Left ventricle myocardium superior (tissue), 1 donor: ENCODE measurements at places on chromosomes 7 and 10. TPM values are rescaled to one million over a fixed set of nuclear protein-coding genes. Genes with fewer than 3 reads are reported as not detected.
A peak's percentile ranks its signal among the peaks of the same experiment; 100 is the strongest.

ZNF467 gene
- 7.8 TPM for total RNA-seq

TMEM130 gene
- not detected for total RNA-seq

IDI2 gene
- not detected for total RNA-seq

RBP4 gene
- 4.2 TPM for total RNA-seq

NACAD gene
- 3.5 TPM for total RNA-seq

DNA sequence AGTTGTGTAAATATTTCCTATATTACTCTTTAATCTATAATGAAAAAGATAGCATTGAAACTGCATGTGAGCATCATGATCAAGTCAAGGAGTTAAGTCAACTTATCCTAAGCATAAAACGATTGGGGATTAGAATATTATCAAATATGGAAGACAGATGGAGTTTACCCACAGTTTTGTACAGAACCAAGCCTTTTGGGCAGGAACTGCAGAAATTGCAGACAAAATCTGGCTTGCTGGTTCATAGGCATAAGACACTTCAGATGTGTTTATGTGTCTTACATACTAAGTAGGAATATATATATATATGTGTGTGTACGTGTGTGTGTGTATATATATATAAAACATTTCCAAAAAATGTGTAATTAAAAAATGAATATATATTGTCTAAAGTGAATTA, 375.4 kb upstream of the TPK1 start:
- no peak for DNase-seq

DNA sequence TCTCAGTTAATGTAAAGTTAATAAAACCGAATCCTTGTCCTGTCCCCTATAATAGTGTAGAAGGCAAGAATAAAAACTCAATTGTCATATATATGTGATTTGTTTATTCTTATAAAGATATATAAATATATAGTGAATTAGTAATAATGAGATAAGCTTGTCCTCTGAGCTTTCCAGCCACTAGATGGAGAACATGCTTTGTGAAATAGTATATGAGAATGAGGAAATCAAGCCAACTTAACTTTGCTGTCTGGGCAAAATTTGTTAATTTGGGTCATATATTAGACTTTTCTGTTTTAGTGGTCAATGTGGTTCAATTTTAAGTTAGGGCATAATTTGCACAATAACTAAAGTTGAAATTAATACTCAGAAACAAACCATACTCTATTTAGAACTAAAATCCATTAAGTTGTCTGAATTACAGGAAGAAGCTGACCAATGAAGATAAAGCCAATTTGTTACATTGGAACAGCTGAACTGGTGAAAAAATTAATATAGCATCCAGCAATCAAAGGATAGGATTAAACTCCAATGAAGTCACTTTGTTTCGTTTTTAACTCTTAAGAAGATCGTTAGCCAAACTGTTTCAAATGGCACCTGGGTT, 595.0 kb downstream of the ARL4A start:
- DNase-seq: no peak

- DNase-seq: no peak
Measured at GRCh38 chr7:81715984-81716588, 53.8 kb downstream of the HGF start.

GRCh38 chr7:15475808-15476530, 85.8 kb downstream of the AGMO start:
- DNase-seq: no peak

DNA sequence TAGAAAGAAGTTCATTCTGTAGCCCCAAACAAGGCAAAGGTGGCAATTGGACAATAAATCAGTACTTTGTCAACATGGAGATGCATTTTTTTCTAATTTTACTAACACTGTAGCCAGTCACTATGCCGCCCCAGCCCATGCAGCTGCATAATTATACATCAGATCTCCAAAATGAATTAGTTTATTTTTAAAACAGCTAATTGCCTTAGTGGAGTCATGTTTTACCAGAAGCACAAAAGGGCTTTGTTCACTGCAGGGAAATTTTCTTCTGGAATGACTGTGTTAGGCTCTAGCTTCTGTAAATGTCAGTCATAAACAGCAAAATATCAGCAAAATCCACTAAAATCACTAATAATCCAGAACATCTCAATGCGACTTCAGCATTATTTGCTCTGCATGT, 20.1 kb upstream of the HDAC9 start:
- no peak for DNase-seq

DNA sequence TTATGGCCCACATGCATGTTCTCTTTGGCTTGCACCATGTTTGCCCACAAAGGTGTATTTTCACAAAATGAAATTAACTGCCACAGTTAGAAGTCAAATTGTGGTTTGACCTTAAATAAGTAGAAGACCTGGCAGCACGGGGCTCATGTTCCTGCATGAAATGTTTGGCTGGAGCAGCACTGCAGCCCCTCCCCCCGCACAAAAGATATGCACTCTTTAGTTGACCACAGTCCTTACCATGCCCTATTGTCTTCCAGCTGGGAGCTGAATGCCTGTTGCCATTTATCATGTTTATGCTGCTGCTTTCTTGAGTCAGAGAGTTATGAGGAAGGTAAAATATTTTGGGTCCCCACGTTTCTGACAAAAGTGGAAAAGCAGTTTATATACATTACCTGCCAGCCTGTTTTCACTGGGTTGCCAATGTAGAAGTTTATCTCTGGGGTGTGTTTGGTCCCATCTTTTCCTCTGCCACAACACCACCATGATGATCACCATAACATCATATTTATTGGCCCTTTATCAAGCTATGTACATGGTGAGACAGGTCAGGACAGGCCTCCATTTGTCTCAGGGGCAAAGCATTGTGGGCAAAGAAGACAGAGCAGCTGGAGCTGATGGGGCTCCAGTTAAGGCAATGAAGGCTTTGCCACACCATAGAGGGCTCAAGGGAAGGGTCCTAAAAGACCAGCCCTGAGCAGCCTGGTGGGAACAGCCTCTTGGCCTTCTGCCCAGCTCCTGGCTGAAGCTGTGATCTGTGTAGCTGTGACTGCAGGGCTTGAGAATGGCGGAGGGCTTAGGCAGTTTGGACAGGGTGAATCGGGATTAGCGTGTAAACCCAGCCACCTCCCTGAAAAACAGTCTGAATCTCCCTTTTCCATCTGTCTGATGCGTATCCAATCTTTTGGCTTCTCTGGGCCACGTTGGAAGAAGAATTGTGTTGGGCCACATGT, 5.4 kb downstream of the PRF1 start:
- DNase-seq: no peak

DNA sequence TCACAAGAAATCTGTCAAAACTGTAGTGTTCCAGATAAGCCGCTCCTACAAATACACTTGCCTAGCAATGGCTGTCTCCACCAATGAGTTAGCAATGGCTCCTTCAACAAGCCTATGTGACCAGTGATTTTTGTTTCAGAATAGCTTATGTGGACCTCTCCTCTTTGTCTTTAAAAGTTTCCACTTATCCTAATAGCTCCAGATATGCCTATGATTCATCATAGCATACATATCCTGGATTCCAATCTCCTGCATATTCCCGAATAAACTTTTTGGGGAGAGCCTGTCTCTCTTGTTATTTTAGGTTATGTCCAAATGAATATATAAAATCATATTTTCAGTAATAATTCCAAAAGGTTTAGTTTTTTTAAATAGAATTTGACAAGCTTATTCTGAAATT, 510.6 kb downstream of the ARL4A start:
- no peak for DNase-seq

DNA sequence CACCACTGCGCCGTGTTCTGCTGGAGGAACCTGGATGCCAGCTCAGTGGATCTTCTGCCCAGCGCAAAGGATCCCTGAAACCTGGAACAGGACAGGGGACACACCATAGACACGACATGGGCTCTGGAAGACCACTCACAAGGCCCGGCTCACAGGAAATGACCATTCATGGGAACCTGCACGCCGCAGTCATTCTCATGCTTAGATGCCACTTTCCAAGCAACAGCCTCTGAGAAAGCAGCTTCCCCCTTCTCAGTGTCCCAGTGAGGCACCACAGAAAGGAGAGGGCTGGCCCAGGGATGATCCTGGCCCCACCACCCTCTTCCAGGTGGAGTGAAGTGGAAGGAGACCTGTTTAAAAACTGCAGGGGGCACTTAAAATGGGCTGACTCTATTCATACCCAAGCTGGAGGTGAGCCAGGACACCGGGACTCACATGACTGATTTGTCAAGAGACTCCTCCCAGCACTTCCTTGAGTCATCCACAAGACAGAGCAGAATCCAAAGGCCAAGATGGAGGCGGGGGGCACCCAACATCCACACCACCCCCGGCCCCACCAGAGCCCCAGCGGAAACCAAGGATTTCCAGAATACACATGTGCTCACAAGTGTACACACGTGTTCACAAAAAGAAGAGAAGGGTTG, 11.2 kb downstream of the CTBP2 start:
- peak; percentile 62 for DNase-seq
